H9 (cell line): ENCODE measurements at places on chromosomes 6 and 20.

DNA sequence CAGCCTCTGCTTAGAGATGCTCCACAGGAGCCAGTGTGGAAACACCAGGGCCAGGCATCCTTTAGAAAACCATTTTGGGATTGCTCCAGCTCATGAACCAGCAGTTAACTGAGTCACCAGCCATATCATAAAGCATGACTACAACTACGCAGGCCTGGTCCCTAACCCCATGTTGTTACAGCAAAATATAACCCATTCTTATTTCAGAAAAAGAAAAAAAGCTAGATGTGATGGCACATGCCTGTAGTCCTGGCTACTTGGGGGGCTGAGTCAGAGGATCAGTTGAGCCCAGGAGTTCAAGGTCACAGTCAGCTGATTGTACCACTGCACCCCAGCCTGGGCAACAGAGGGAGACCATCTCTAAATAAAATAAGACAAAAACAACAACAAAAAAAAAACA is 36.8 kb downstream of the C6orf15 start:
- H3K36me3 ChIP-seq = no peaks in the 10 kb centered on the region
- H3K4me1 ChIP-seq = peaks cover 4% of the 10 kb centered on the region; the same call in 1 of the 2 replicates
- no peak overlapping the region for H3K27ac ChIP-seq
- no peak for DNase-seq
- no peak overlapping the region for H3K4me3 ChIP-seq

GRCh38 chr20:15937179-15937578 is 636.1 kb downstream of the KIF16B start:
- DNase-seq = no peak
- H3K4me3 ChIP-seq = no peak overlapping the region
- H3K27ac ChIP-seq = no peak overlapping the region
- H3K27me3 ChIP-seq = no peaks in the 10 kb centered on the region

DNA sequence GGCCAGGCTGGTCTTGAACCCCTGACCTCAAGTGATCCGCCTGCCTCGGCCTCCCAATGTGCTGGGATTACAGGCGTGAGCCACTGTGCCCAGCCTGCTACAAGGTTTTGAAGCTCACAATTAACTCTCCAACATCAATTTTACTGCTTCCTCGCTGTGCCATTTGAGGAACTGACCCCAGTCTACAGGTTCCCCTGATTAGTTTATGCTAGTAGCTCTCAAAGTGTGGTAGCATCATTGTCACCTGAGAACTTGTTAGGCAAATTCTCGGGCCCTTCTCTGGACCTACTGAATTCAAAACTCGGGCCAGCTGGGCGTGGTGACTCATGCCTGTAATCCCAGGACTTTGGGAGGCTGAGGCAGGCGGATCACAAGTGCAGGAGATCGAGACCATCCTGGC is 49.4 kb downstream of the MCUR1 start:
- H3K27ac ChIP-seq = no peak overlapping the region
- H3K36me3 ChIP-seq = no peaks in the 10 kb centered on the region
- no peak overlapping the region for H3K4me3 ChIP-seq
- no peak for DNase-seq

GRCh38 chr20:9112541-9113515 is 43.9 kb downstream of the PLCB4 start:
- H3K27ac ChIP-seq = no peak overlapping the region
- H3K36me3 ChIP-seq = no peaks in the 10 kb centered on the region
- H3K27me3 ChIP-seq = no peaks in the 10 kb centered on the region
- no peak for DNase-seq
- no peak overlapping the region for H3K4me3 ChIP-seq
- H3K4me1 ChIP-seq = no peaks in the 10 kb centered on the region

DNA sequence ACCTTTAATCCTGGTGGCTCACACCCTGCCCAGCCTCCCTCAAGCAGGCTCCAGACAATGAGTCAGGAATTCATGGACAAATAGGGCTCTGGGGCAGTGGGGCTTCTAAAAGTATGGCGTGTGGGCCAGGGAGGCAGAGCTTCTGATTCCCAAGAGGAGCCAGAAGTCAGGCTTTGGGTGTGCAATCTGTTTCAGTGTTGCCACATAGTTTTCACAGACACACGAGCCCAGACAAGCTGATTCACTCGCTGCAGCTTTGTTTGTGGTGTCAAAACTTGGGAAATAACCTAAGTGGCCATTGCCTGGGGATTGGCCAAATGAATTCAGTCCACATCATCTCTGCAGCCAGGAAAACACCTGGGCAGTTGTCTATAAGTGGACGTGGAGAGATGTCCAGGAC is 9.2 kb downstream of the PEDS1 start:
- peaks cover 51% of the 10 kb centered on the region for H3K36me3 ChIP-seq
- H3K27me3 ChIP-seq = no peaks in the 10 kb centered on the region

- H3K4me1 ChIP-seq = no peaks in the 10 kb centered on the region
- no peak overlapping the region for H3K27ac ChIP-seq
- H3K36me3 ChIP-seq = no peaks in the 10 kb centered on the region
- no peak for DNase-seq
- H3K27me3 ChIP-seq = no peaks in the 10 kb centered on the region
Measured at GRCh38 chr6:27321901-27322300, 9.8 kb upstream of the POM121L2 start.

DNA sequence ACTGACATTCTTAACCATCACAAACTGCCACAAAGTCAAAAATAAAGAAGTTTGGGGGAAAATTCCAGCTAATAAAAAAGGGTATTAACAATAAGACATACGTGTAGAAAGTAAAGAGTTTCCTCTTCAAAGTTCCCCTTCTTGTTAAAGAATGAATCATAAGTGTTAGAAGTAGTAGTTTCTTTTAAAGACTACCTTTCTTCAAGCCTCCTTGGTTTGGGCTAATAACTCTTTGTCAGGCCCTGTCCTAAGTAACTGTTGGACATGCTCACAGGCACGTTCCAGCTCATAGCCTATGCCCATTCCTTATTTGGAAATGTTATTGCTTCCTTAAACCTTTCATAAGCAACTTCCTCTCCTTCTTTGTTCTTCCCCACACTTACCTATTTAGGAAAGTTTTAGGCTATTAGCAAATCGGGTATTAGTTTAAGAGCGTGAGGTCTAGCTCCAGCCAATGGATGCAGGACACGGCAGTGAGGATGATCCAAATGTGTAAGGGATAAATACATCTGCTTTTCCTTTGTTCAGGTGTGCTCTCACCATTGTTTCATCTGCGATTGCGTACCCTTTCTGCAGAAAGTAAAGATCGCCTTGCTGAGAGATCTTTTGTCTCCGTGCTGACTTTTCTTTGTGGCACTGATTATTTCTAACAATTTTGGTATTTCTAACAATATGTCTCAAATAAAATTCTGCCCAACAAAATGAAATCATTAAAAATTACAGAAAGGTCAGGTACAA is 64.9 kb downstream of the CHD6 start:
- no peak for DNase-seq
- no peaks in the 10 kb centered on the region for H3K4me1 ChIP-seq
- H3K27me3 ChIP-seq = no peaks in the 10 kb centered on the region
- H3K4me3 ChIP-seq = no peak overlapping the region
- H3K36me3 ChIP-seq = peaks cover 48% of the 10 kb centered on the region

GRCh38 chr20:21505810-21506530 is 7.9 kb downstream of the NKX2-2 start:
- no peak overlapping the region for H3K27ac ChIP-seq
- peaks cover 44% of the 10 kb centered on the region for H3K27me3 ChIP-seq
- peak overlapping the region; percentile 76; the same call in 2 of the 3 replicates for H3K4me3 ChIP-seq
- H3K36me3 ChIP-seq = no peaks in the 10 kb centered on the region
- H3K4me1 ChIP-seq = 0 out of 2 replicates have a peak, but pooled peaks cover 2% of the 10 kb centered on the region
